ELR (cell line): ENCODE measurements at places on chromosomes 11 and 22.

- no peak for DNase-seq
Measured at GRCh38 chr22:28736301-28737155, 5.1 kb downstream of the CHEK2 start.

DNA sequence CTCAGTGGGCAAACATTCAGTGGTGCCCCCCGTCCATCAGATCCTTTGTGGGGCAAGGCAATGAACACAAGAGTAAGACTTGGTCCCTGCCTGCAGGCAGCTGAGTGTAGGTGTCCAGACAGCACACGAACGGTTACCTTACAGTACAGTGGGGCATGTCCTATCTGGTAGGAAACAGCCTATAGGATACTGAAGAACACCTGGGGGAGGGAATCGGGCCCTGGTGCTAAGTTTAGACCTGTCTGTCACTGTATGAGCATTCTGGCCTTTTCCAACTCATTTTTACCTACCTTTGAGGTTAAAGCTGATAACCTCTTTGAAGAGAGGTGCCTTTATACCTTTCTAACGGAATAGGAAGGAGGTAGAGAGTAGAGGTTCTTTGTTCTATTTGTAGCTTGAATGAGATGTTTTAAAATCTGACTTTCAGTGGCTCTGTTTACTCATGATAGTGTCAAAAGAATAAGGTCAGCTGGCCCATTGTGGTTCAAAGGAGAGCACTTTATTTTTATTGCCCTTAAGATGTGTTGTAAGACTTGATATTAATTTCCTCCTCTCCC is 8.9 kb downstream of the ZNRF3 start:
- DNase-seq: no peak

- no peak for DNase-seq
Measured at GRCh38 chr22:31329453-31330215, 16.5 kb downstream of the PATZ1 start.

- peak; percentile 59 for DNase-seq
Measured at GRCh38 chr11:58919561-58919960, 19.7 kb upstream of the GLYATL1 start.

GRCh38 chr11:104122011-104122635 is 41.8 kb downstream of the PDGFD start:
- DNase-seq: no peak

- DNase-seq: no peak
Measured at GRCh38 chr11:70739811-70740487, 341.6 kb downstream of the CTTN start.

DNA sequence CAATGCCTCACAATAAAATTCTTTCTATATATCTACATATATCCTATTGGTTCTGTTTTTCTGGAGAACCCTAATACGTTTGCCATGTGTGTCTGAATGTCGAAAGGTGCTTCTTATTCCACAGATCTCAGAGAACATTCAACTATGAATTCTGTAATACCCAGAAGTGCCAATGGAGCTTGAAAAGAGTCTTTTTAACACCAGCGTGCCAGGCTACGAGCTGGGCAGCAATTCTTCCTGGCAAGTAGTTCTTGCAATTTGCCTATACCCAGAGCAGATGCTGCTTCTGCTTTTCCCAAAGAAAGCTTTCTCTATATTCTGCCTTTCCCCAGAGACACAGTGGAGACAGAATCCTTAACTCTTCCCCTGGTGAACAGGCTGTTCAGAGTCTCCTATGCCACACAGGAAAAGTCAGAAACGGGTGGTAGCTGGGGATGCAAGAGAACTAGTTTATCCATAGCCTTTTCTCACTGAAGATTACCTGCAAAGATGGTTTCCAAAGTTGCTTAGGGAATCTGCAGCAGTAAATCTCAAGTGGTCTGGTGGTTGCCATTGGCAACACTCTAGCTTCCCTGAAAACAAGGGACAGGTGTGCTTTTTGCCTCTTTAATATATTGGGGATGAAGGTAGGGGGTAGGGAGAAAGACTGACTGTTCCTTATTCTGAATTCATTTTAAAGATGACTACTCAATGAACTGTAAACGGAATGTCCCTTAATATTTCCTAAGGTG is 16.8 kb upstream of the PAFAH1B2 start:
- DNase-seq: no peak

DNA sequence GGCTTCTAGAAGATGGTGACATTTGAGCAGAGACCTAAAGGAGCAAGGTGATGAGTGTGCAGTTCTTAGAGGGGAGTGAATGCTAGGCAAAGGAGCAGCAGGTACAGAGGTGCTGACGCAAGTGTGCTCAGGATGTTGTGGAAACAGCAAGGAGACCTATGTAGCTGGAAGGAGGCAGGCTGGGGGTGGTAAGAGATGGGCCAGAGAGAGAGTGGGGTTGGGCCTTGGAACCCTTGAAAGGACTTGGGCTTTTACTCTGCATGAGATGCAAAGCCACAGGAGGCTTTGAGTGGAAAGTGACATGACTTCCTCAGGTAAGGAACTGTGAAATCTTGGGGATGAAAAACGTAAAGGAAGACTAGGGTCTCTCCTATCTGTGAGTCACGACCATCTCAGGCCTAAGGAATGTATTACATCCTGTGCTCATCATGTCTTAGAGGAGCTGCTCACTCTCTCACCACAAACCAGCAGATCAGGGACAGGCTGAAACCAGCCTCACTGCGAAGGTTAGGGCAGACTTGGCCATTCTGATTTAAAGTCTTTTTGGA is 65.4 kb downstream of the MICAL2 start:
- peak; percentile 97 for DNase-seq

DNA sequence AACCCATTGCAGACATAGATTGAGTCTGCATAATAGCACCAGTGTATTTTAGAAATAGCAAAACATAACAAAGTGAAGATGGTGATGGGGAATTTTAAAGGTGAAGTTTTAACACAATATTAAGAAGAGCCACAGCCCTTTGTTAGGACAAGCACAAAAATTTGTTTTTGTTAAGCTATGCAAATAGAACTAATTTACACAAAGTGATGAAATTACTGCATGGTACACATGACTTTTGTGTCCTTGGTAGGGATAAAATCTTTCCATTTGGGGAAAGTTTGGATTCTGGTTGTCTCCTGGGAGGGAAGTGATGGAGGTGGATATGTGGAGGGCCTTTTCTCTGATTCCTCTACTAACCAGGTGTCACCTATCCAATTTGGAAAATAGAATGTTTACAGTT is 50.4 kb upstream of the MTNR1B start:
- no peak for DNase-seq

DNA sequence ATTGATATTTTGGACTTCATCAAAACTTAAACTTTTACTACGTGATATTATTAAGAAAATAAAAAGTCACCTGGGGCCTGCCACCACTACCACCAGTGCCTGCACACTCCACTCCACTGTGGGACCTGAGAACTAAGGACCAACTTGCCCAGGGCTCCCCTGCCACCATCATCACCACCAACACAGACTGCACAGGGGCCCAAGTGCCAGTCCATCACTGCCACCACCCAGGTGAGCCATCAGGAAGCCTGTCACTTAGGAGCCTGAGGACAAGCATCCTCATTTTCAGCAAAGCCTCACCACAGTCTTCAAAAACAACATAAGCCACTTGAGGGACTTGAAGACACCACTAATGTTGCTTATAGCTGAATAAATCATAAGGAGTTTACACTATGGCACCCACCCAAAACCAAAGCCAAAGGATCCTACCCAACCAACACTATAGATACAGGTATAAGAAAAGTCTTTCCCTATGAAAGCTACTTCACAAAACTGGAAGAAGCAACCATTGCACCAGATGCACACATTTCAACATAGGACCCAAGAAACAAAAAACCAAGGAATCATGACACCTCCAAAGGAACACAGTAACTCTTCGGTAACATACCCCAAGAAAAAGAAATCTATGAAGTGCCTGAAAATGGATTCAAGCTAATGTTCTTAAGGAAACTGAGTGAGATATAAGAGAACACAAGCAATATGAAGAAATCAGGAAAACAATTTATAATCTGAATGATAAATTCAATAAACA is 73.6 kb upstream of the GNAZ start:
- no peak for DNase-seq

- DNase-seq: no peak
Measured at GRCh38 chr22:20064140-20064480, 15.9 kb upstream of the DGCR8 start.

DNA sequence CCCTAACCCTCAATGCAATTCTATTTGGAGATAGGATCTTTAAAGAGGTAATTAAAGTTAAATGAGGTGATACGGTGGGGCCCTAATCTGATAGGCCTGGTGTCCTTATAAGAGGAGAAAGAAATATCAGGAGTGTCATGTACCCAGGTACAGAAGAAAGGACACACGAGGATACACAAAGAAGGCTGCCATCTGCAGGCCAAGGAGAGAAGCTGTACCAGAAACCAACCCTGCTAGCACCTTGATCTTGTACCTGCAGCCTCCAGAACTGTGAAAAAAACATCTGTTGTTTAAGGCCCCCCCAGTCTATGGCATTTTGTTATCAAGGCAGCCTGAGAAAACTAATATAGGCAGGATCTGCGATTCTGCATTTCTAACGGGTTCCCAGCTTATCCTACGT is 44.2 kb downstream of the FBXO7 start:
- peak; percentile 39 for DNase-seq

- no peak for DNase-seq
Measured at GRCh38 chr22:49781289-49781782, 46.3 kb downstream of the BRD1 start.

- DNase-seq: peak; percentile 74
Measured at GRCh38 chr22:30246814-30247376, 336 bp upstream of the LIF start.

- DNase-seq: no peak
Measured at GRCh38 chr11:111177037-111177871, 68.3 kb upstream of the POU2AF2 start.

- DNase-seq: no peak
Measured at GRCh38 chr11:126583594-126584427, 228.3 kb downstream of the ST3GAL4 start.

- DNase-seq: no peak
Measured at GRCh38 chr11:132539590-132540368, 992.5 kb downstream of the OPCML start.

GRCh38 chr11:65317025-65317786 is 2.5 kb downstream of the CDC42EP2 start:
- peak; percentile 93 for DNase-seq

- no peak for DNase-seq
Measured at GRCh38 chr11:117925198-117925925, 3.8 kb downstream of the TMPRSS13 start.

- no peak for DNase-seq
Measured at GRCh38 chr11:133929401-133930052, 27.2 kb downstream of the IGSF9B start.

DNA sequence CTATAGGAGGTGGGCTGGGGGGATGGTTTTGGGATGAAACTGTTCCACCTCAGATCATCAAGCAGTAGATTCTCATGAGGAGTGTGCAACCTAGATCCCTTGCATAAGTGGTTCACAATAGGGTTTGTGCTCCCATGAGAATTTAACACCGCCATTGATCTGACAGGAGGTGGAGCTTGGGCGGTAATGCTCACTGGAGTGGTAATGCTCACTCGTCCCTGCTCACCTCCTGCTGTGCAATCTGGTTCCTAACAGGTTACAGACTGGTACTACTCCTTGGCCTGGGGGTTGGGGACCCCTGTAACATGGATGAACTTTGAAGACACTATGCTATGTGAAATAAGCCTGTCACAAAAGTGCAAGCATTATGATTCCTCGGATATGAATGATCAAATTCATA is 87.0 kb upstream of the CLNS1A start:
- DNase-seq: no peak

DNA sequence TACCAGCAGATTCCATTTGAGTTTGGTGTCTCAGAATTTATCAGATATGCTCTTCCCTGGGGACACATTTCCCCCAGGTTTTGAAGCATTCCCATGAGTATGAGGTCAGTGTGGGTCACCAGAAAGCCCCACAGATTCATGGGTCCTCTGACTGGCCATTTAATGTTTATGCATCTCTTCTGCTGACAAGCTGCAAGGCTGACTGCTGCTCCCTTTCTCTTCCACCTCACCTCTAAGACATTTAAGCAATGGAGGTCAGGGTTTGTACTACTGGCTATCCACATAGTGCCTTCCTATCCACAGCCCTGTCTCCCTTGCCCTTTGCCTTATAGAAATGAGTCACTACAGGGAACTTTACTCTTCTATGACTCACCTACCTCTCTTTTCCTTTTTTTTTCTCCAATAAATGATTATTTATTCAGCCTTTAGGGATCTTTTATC is 106.0 kb upstream of the TIMP3 start:
- peak; percentile 99 for DNase-seq

DNA sequence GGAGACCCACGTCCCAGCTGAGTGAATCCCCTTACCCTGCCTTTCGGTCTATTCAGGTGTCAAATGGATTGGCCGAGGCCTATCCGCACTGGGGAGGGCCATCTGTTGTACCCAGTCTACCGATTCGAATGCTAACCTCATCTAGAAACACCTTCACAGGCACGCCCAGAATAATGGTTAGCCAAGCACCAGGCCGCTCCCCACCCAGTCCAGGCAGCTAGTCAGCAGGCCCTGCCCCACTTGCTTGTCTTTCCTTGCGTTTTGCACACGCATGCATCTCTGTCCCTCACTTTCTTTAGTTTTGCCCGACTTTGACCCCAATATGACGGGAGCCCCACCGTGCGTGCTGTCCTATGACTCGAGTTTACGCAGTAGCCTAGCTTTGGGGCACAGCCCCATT is 31.7 kb downstream of the PARVB start:
- no peak for DNase-seq

- no peak for DNase-seq
Measured at GRCh38 chr11:63869683-63870082, 30.8 kb downstream of the MARK2 start.

DNA sequence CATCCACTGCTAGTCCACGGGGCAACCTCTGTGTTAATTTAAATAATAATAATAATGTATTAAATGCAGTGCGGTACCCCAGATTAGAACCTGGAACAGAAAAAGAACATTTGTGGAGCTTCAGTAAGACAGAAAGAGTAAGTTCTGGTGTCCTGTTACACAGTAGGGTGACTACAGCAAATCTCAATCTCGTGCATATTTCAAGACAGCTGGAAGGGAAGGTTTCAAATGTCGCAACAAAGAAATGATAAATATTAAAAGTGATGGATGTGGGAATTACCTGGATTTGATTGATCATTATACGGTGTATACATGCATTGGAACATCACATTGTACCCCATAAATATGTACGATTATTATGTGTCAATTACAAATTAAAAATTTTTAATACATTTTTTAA is 1.7 kb upstream of the RAC2 start:
- DNase-seq: no peak

DNA sequence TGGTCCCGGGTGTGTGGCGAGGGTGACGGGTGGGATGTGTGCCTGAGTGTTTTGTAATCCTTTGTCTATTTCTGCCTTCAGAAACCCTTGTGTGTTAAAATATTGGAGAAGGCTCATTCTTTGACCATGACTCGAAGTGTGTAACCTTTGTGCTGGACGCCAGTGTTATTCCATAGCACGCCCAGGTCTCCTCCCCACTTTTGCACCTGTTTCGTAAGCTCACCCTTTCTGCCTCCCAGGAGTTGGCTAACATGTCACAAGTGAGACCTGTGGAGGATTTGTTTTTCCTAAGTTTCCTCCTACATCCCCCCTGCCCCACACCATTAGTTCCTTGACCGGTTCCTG is 382 bp downstream of the C11orf54 start:
- DNase-seq: peak; percentile 70

- DNase-seq: no peak
Measured at GRCh38 chr11:45807792-45808238, 2.9 kb downstream of the SLC35C1 start.
